ENCODE measurements at places on chromosomes 4 and X.

DNA sequence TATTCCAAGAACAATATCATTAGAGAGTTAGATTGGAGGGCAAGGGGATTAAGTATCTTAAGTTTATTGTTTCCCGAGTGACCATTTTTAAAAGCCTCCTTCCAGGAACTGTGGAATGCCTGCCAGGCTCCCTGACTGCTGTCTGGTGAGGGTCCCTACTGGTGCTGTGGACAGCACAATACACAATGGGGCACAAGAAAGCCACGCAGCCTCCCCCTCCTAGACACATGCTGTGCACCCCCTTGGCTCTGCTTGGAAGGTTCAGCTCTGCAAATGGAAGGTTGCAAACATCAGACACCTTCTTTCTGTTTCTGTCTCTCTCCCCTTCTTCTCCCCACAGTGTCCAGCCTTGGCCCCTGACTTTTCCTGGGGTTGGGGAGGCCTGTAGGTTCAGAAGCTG, 153.2 kb downstream of the SHROOM3 start:
- peak; percentile 50 for DNase-seq

DNA sequence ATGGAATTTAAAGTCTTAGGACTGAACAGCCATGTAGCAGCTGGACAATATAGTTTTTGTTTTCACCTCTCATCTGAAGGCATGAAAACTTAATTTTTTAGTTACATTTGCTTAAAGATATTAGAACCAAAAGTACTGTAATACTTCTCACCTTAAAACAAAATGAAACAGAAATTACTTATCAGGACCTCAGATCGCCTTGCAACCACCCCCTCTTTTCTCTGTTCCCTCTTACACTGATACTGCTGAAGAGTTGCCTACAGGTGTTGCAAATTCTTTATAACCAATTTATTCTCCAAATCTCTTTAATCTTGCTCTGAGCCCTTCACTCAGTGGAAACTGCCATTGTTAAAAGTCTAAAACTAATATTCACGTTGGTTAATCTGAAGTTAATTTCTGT, 145.0 kb downstream of the SPCS3 start:
- DNase-seq: no peak

- DNase-seq: no peak
These were observed 174.4 kb upstream of the RADX start for GRCh38 chrX:106437407-106437806.

DNA sequence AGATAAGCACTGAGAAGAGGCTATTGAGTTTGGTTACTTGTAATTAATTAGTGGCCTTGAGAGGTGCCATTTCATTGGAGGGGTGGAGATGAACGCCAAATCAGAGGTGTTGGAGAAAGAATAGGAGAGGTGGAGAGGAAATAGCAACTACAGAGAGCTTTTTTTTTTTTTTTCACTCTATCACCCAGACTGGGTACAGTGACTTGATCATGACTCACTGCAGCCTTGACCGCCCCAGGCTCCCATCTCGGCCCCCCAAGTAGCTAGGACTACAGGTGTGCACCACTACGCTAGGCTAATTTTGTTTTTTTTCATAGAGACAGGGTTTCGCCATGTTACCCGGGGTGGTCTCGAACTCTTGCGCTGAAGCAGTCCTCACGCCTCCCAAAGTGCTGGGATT, 5.2 kb downstream of the NHS start:
- no peak for DNase-seq

DNA sequence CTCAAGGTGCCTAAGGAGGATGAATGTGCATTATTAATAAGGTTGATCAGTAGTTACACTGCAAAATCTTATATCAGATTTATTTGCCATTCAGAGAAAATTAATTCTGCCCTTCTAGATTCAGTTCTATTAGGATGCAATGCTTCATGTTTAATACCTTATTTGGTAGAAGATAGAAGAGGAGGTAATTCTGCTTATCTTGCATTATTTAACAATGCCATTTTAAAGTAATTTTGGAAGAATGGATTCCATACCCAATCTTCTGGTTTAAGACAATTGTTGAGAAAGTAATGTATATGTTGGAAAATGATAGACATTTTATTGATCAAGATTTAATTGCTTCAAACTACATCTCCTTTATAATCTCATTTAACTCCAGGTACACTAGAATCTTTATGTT, 360.9 kb downstream of the ADGRL3 start:
- DNase-seq: no peak

DNA sequence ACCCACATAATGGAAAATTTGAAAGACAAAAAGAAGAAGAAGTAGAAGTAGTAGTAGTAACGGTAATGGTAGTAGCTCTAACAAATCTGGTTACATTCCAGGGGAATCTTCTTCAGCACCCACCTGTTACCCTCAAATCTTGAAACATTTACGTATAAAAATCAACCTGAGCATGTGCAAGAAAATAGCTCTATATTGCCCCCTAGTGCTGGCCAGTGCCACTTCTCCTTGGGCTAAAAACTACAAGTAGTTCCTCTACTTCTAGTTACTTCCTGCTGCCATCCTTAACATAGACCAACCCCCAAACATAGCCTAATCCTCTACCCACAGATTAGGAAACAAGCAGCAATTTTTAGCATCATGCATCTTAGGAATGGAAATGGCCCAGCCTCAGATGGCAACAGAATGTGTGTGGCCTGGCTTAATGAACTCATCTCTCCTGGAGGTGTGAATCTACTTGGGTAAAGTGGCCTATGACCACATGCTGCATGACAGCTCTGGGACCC, 3.1 kb downstream of the PDGFC start:
- DNase-seq: peak; percentile 54

DNA sequence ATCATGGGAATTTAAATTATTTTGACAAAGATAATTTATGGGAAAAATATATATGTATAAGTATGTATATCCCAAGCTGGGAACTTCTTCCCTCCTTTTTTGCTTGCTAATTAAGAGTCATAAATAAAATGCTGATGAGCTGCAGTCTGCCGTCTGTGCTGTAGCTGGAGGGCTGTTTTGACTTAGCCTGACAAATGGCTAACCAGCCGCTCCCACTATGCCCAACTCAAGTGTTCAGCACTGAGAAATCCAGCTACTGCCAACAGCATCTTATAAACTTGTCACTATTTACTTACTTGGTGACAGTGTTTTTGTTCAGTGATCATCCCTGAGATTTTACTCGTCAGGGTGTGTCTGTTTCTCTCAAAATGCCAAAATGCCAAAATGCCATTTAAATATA, 171.2 kb upstream of the PGRMC2 start:
- no peak for DNase-seq

DNA sequence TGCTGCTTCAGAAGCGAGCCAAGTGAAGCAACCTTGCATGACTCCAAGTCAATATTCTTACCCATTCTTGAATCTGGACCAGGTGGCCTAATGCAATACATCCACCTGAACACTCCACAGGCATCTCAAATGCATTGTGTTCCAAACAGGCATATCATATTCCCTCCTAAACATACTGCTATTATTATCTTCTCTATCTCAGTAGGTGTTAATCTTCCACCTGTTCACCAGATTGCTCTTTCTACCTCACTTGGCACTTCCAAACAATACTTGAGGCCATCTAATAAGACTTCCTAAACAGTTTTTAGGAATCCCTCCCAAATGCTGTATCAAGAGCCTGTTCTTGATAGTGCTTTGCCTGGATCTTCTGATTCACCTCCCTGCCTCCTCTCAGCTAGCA, 90.7 kb downstream of the GPRIN3 start:
- DNase-seq: no peak

DNA sequence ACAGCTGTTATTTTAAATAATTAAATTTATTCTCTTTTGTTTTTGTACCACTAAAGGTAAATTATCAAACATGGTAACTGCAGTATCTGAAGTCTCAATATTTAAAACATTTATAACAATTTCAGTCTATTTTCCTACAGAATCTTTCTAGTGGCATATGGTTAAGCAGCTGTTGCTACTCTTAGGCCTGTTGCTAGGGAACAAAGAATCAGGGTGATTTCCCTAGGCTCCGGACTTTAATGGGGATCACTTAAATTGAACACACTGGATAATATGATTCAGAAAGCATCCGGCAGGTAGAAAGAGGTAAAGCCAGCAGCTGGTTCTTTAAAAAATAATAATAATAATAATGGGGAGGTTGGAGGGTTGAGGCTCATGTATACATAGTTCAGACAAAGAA, 17.6 kb downstream of the FBXO8 start:
- DNase-seq: no peak

DNA sequence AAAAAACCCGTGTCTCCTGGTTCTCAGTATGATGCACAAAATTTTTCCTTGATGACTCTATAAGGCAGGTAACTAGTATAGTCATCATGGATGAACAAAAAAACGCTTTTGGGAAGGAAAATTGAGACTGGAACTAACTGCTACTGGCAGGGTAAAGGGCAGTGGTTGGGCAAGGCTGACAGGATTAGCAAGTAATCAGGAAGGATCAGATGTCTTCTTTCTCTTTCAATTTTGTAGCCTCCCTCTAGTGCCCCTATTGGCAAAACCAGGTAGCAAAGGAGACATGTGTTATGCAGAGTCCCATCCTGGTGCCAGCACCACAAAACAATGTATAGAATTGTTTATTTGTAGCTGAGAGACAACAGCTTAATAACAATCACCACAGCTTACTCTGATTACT, 12.8 kb upstream of the SLITRK4 start:
- no peak for DNase-seq

- no peak for DNase-seq
These were observed 52.1 kb downstream of the RAB40A start for GRCh38 chrX:103467156-103467555.

DNA sequence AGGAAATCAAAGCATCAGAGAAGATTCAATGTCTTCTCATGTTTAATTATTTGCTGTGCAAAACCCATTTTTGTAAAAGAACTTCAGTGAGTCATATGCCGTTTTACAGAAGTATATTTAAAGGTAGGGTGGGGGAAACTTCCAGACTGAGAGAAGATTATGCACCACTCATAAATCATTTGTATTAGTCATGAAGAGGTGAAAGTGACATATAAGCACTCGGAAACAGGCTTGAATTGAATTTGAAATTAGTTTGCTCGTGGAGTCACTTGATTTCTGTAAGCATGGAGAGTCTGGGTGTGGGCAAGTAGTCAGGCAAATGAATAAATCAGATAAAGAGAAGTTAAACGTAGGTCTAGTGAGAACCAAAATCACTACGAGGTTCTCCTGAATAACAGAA, 335.1 kb downstream of the ANK2 start:
- DNase-seq: no peak

DNA sequence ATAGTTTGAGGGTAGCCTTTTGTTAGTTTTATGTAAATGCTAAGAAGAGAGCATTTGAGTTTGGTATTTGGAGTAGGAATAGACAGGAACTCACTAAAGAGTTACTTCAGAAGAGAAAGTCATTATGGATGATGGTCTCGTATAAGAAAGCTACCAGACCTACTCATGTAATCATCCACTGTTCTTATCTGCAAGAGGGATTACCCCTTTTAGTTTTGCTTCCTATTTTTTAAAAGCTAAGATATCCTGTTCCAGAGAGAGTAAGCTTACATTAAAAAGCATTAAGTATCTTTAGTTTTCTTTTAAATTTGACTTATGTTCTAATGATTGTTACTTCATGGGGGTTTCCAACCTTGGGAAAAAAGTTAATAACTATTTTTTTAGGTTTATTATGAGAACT, 12.5 kb upstream of the ART3 start:
- DNase-seq: no peak

DNA sequence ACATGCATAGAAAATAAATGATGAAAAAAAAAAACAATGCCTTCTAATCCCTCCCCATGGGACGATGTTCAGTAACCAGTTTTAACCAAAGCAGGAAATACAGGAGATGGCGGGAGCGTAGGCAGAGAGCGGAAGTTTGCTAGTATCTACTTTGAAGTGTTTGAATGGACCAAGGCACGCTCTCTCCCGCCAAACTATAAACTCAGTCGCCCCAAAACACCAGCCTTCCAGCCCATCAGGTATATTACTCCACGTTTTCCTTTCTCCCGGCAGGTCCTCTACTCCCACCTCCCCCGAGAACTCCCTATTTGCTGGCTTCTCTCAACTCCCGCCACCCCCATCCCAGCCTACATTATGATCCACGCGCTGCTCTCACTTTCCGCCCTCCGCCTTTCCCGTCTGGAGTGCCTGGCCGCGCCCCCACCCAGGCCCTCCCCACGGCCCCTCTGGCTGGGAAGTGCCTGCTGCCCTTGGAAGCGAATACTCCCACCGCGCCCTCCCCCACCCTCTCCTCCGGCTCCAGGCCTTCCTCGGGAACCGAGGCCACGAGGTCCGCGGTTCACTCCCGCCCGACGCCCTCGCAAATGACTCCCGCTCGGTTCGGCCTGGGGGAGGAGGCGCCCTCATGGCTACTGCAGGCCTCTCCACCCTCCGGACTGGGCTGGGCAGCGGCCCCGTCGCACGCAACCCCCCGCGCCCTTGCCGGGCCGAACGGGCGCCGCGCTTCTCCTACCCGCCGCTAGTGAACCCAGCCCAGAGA, 723 bp downstream of the DHX15 start:
- DNase-seq: peak; percentile 33

GRCh38 chrX:39008549-39008948, 207.3 kb downstream of the MID1IP1 start:
- no peak for DNase-seq

- no peak for DNase-seq
These were observed 109.9 kb downstream of the AFF2 start for GRCh38 chrX:148610328-148610698.

DNA sequence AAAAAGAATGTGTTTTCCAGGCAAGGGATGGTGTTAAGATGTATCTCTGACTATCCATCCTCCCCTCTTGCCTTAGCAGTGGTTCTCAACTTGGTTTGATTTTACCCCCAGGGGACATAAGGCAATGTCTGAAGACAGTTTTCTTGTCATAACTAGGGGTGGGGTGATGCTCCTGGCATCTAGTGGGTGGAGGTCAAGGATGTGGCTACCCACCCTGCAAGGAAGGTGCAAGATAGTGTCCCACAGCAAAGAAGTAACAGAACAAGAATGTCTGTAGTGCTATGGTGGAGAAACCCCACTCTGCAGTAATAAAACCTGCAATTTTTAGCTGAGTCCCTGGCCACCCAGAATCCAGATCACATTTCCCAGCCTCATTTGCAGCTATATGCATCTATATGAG, 81.2 kb upstream of the TBL1X start:
- DNase-seq: no peak

GRCh38 chr4:80324171-80324570, 11.4 kb upstream of the CFAP299 start:
- no peak for DNase-seq

DNA sequence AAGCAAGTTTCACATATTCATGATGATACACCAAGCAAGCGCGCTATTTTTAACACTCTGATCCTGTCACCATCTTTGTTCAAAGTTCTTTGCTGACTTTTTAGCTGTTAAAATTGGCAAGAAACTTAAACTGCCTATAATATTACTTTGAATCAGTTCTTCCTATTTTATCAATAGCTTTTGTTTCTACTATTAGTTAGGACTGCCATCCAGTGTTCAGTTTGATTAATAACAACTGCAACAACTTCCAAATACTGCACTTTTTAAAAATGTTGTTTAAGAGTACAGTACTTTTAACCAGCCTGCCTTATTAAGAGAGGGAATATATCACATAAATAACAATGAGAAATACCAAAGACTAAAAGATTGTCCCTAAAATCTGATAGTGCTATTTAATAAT, 614.3 kb downstream of the FAM133A start:
- DNase-seq: no peak

Data from neuronal stem cell (in vitro differentiated cells).